Lower leg skin (tissue), 4 donors: ENCODE measurements at places on chromosomes 1 and 21. TPM values are rescaled to one million over a fixed set of nuclear protein-coding genes. Genes with fewer than 3 reads are reported as not detected.

DNA sequence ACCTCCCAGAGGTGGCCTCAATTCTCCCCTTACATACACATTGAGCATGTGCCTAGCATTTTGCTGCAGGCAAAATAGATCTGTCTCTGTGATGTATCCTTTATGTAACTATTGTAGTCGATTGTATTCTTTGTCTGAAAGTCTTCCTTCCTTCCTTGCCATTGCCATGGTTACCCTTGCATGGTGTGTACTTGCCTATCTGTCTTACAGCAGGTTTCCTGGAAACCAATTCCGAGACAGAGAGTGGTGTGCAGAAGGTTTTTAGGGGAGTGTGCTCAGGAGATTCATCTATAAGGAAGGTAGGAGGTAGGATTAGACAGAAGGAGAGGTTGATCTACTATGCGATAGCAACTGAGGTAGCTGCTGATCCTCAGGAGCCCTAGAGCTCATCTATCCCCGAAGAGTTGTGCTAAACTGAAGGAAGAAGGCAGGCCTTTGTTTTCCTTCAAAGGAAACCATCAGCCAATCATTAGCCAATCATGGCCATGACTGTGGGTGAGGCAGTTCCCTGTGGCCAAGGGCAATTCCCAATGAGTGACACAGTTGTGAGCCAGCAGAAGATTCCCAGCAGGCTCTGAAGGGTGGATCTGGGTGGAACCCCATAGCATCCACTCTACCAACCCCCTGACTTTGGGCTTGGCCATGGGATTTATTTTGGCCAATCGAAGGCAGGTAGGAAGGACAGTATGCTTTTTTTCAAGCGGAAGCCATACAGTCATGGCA, 15.0 kb downstream of the CITED4 start:
- DNase-seq: no peak

- no peak for DNase-seq
These were observed 301.7 kb upstream of the VAMP3 start for GRCh38 chr1:7469255-7469938.

DNA sequence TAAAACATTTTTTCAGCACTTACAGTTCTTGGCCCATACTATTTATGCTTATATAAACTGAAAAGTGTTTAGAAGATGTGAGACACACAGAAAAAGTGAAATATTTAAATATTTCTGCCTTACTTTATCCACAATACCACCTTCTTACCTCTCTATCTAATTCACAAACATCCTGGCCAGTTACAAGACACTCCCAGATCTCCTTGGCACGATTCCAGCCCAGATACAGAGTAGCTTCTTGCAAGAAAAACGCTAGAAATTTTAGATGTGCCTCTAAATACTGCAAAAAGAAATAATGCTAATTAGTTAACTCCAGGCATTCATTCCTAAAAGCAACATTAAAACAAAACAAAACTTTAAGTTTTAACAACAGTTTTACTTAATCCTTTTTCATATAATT, 68.4 kb downstream of the USP24 start:
- no peak for DNase-seq

DNA sequence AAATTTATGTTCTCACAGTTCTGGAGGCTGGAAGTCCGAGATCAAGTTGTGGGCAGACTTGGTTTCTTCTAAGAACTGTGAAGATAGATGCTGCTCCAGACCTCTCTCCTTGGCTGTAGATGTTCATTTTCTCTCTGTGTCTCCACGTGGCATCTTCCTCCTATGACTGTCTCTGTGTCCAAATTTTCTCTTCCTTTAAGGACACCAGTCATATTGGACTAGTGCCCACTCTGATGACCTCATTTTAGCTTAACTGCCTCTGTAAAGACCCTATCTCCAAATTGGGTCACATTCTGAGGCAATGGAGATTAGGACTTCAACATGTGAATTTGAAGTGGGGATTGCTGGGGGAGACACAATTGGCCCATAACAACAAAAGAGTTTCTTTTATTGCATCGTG, 125.3 kb upstream of the ETS2 start:
- no peak for DNase-seq

- no peak for DNase-seq
These were observed 126.5 kb downstream of the AKT3 start for GRCh38 chr1:243723458-243724043.

GRCh38 chr1:96580920-96581319, 140.7 kb upstream of the PTBP2 start:
- DNase-seq: no peak

DNA sequence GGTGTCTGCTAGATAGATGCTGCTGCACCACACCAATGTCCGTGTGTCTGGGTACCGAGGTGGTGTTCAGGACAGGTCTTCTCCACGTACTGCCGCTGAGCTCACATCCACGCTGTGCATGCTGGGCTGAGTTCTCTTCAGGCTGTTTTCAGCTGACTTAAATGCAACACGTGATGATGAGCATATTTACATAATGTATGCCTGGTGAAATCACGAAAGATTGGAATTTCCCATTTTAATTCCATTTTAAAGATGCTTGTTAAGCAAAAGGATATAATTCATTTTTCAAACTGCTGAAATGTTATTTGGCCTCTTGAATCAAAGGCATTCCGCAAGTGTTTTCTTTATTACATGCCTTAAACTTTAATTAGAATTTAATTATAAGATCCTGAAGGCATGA, 107.9 kb downstream of the FGGY start:
- DNase-seq: no peak

- peak; percentile 30 for DNase-seq
These were observed 27.9 kb downstream of the RGS5 start for GRCh38 chr1:163174524-163175437.

DNA sequence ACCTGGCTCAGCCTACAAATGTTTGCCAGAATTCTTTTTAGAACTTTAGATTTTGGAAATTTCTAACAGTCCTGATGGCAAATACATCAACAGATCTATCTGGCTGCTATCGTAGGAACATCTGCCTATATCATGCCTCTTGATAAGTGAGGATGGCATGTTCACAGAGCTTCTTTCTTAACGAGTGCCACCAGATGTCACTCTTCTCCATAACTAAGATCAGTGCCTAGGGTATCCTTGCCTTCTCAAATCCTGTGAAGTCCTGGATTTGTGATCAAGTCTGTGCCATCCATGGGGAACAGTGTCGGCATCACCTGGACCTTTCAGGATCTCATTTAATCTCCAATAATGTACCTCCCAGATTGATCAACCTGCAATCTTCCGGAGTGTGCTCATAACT, 36.5 kb upstream of the CD5L start:
- DNase-seq: no peak

DNA sequence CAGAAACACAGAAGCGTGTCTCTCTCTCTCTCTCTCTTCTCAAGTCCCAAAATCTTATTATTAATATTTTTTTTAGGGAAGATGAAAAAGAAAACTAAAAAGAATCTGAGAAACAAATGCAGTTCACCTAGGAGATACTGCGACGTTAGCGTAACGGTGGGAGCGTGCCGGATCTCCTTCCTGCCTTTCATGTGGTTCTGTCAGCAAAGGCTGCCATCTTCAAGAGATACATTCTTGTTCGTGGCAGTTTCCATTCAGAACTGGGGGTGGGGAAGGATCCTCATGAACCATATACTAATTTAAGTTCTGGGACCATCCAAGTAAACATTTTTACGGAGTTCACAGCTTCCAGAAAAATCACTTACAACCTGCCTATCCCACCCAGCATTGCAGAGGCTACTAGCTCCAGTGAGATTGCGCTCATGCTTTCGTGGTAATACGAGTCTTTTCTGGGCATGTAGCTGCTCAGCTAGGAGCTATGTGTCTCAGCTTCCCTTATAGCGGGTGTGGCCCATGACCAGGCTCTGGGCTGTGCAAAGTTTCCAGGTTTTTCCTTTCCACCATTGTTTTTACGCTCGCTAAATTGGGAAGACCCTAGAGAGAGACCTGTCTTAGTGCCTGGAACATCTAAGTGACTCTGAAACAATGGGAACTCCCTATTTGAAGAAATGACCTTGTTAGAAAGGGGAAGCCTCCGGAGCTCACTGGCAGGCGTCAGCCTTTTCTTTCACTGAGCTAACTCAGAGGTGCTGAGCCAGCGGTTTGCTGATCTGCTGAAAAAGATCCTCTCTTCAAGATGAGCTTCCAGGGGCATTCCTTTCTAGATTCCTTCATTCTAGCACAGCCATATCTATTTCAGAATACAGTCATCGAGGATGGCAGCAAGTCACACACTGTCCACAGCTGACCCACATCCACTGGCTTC, 17.3 kb downstream of the SLAMF1 start:
- no peak for DNase-seq

DNA sequence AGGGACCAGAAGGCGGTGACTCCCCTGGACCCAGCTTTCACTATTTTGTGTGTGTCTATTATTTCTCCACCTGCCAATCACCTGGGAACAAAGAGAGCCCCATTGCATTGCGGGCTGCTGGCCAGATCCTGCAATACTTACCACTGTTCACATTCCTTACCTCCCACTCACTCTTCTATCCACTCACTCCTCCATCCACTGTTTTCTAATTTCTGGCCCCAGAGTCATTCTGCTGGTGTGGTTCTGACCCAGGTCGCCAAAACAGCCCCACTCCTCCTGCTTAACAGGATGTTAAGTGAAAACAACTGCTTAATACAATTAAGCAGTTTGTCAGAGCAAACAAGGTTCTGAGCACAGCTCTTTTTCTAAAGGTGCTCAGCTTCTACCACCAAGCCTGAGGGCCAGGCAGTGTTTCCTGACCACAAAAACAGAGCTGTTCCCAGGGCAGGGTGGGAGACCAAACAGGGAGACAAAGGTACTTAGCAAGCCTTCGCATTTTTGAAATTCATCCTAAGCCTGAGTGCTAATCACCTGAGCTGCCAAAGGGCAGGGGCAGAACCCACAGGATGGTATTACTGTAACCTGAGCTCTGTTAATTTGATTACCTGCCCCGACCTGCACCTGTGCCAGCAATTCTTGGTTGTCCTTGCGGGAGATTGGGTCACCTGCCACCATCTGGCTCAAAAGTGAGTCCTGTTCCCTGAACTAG, 38.5 kb upstream of the EFCAB14 start:
- DNase-seq: no peak

GRCh38 chr1:28091043-28091781, 2.8 kb upstream of the EYA3 start:
- peak; percentile 57 for DNase-seq

- DNase-seq: no peak
These were observed 93.9 kb downstream of the PDE9A start for GRCh38 chr21:42747276-42747701.

DNA sequence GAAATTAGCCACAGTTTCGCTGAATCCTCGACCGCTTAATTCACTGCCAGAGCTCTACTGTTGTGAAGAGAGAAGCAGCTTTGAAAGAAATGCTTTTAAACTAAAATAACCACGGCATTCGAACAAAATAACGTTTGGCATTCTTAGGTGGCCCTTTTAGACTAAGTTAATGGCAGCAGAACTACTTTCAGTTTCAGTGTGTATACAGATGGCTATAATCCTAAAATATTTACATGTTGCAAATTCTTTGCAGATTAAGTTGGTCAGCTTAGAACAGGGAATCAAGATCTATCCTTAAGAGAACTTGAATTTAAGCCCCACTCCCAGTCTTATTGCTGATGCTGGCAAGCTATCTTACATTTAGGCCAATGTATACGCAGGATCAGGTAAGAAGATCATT, 62.7 kb downstream of the ADSS2 start:
- DNase-seq: no peak

- DNase-seq: no peak
These were observed 19.6 kb downstream of the LBR start for GRCh38 chr1:225408249-225408648.

GRCh38 chr1:213693864-213694263, 293.9 kb upstream of the PROX1 start:
- no peak for DNase-seq

The CACNA1S gene
- not detected for total RNA-seq

The NBPF3 gene
- 8.5 TPM for total RNA-seq

The DIRAS3 gene
- total RNA-seq: 1.7 TPM

The CTSE gene
- not detected for total RNA-seq

The MYOG gene
- total RNA-seq: not detected

The CDC20 gene
- total RNA-seq: 9.2 TPM

The DEPDC1 gene
- total RNA-seq: 2.6 TPM

The CADM3 gene
- 2.6 TPM for total RNA-seq

The HSPA6 gene
- total RNA-seq: 5.0 TPM
